ENCODE measurements at places on chromosomes 6 and 20.

GRCh38 chr20:58086763-58087561 is 141.5 kb downstream of the ANKRD60 start:
- peak; percentile 61 for DNase-seq

GRCh38 chr6:104995989-104996617 is 39.2 kb downstream of the LIN28B start:
- DNase-seq = peak; percentile 18

DNA sequence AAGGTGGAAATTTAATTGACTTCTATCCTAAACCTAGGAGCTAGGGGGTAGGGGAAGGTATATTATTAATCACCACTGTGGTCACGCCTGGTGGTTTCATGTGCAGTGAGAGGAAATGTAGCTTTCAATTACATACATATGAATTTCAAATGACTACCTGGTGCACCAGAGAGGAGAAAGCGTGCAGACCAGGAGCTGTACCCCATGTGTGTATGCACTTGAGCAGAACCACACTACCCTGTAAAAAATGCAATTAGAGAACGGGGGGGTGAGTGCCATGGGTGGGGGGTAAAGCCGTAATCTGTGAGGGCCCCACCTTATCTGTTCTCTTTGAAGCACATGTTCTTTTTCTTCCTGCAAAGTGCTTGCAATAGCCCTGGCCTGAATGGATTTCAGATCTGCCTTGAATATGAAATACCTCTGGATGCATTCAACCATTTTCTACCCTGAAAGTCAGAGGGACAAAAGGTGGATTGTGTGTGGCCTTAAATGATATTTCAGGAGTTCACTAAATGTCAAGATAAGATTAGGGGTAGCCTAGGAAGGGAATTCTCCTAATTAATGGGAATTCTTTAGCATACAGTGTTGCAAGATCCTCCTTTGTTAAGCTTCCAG is 30.9 kb upstream of the EDN3 start:
- no peak for DNase-seq

GRCh38 chr6:14211562-14211942 is 94.0 kb downstream of the CD83 start:
- DNase-seq = peak; percentile 34

DNA sequence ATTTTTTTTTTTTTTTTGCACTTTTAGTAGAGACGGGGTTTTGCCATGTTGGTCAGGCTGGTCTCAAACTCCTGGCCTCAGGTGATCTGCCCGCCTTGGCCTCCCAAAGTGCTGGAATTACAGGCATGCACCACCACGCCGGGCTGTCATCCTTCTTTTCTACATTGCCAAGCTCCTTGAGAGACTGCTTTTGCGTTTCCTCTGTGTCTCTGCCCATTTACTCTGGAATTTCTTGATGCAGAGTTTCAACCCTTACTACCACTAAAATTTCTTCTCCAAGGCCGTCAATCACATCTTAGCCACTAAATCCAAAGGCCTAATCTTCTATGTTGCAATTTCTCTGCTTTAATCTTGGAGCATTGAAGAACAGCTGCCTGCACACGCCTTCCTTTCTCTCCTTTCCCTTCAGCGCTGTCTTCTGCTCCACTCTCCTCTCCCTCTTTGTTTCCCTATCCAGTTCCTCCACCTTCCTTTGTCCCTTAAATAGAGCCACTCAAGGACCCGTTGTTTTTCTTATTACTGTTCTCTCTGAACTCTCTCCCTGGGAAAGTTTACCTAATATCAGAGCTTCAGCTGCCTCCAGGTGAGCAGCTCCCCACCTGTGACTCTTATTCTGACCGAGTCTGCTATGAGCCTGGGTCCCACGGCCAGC is 98.8 kb downstream of the SLC35B3 start:
- DNase-seq = no peak

- DNase-seq = peak; percentile 85
These were observed 48.1 kb upstream of the SMLR1 start for GRCh38 chr6:130778946-130779657.

- DNase-seq = no peak
These were observed 29.9 kb upstream of the FERMT1 start for GRCh38 chr20:6152777-6153176.

DNA sequence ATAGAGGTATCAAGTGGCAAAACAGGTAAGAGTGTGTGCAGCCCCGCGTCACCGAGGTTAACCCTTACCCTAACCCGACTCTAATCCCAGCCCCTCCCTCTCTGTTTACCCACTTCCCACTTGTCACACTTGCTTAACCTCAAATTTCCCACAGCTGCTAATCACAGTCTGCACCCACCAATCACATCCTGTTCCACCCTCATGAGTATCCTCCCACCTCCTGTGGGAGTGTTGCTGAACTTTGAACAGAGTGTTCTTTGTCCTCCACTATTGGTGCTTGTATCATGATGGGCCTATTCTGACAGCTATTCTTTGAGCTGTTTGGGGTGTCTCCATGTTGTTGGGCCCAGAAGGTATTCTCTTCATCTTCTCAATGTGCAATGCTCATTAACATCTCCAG is 487.8 kb downstream of the PTPRT start:
- DNase-seq = no peak

GRCh38 chr6:167791780-167792478 is 34.8 kb upstream of the AFDN start:
- DNase-seq = no peak

DNA sequence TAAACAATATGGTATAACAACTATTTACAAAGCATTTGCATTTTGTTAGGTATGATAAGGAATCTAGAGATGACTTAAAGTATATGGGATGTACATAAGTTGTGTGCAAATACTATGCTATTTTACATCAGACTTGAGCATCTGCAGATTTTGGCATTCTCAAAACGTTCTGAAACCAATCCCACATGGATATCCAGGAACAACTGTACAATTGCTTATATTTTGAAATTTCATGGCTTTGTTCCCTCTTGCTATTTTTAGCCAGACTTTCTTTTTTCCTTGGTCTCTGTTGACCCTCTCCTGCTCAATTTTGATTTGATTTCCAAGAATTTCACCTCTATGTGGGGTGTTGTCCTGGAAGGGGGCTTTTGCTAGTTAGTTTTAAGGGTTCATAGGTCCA is 32.9 kb upstream of the UST start:
- no peak for DNase-seq

DNA sequence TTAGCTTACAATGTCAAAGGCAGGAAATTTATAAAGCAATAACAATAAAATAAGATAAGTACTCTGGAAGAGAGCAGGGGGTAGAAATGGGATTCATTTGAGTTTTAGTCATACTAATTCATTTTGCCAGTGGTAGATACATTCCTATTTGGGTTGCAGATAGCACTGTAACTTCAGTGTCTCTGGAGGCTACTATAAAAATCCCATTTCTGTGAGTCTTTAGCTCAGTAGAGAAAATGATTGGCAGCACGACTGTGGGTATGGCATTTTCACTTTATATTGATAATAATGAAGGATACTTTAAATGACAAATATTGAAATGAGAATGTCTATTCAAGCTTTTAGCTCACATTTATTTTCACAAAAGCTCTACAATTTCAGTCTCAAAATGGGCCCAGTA is 93.6 kb downstream of the FHL5 start:
- DNase-seq = no peak

GRCh38 chr20:22411627-22412450 is 172.5 kb downstream of the FOXA2 start:
- DNase-seq = no peak

DNA sequence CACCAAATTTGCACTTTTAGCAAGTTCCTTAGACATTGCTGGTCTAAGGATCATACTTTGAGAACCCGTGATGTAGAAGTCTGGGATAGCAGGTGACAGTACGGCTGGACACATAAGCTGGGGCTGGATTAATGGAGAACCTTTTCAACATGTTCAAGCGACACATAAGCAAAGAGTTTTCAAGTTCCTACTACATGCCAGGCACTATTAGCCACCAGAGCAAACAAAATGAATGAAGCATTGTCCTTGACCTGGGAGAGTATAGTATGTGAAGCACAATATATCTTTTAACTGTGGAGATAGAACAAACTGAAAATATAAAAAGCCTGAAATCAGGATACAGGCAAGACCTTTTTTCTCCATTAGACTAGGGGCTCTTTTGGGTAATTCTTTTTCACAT is 102.9 kb downstream of the ADGRG6 start:
- DNase-seq = no peak

GRCh38 chr6:167567142-167568033 is 242.5 kb downstream of the TTLL2 start:
- DNase-seq = no peak

- no peak for DNase-seq
These were observed 131.9 kb upstream of the SGK1 start for GRCh38 chr6:134449781-134450180.

GRCh38 chr6:32167761-32168262 is 3.4 kb downstream of the EGFL8 start:
- no peak for DNase-seq

DNA sequence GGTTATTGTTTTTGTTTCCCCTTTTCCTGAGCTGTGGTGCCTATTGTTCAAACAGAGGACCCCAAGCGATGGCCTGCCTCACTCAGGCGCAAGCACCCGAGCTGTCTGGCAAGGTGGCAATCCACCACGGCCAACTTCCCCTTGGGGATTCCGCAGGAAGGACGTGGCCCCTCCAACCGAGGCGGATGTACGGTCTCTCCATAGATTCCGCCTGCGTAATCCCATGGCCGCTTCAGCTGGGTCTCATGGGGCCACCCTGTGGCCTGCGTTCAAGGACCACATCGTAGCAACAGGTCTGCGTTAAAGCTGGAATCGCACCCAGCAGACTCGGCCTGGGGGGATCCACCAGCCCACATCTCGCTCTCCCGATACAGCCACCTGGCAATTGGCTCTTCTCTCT is 79.9 kb downstream of the CEBPB start:
- no peak for DNase-seq

DNA sequence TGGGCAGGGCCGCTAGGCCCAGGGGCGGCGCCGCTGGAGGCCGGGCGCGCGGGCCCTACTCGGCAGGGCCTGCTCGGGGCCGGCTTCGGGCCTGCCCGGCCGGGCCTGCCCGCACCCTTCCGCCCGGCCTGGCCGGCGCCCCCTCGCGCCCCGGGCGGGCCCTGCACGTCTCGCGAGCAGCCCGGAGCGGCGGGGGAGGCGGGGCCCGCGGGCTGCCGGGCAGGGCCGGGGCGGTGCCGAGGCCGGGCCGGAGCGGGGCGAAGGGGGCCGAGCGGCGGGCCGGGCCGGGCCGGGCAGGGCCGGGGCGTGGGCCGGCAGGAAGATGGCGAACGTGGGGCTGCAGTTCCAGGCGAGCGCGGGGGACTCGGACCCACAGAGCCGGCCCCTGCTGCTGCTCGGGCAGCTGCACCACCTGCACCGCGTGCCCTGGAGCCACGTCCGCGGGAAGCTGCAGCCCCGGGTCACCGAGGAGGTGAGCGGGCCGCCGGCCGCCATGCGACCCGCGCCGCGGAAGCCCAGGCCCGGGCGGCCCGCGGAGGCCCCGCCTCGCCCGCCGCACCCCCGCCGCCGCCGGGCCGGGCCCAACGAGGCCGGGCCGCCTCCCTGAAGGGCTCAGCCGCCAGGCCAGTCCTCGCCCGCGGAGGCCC is at the start of gene NPEPL1:
Gene NPEPL1 (plus strand): TSS at position 222 of the 647 bp plus-strand sequence. CDS start 101 bp downstream, at position 323.
- DNase-seq = peak; percentile 81

GRCh38 chr6:40312213-40313015 is 274.8 kb downstream of the LRFN2 start:
- DNase-seq = peak; percentile 52

DNA sequence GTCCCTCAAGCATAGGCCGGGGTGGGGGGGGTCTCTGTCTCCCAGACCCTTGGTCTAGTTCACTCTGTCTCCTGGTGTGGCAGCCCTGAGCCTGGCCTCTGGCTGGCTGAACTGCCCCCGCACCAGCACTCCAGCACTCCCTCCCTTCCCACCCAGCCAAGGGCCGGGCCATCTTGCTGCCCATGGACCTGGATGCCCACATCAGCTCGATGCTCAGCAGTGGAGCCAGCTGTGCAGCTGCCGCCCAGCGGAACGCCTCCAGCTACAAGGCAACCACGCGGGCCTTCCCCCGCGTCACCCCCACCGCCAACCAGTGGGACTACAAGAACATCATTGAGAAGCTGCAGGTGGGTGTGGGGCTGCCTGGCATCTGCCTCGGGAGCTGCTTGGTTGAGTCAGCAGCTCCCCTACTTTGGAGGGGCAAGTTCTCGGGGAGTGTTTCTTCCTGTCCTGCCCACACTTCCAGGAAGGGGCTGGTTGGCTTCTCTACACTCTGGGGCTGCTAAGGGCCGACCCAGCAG is 28.4 kb downstream of the UQCC2 start:
- DNase-seq = no peak

DNA sequence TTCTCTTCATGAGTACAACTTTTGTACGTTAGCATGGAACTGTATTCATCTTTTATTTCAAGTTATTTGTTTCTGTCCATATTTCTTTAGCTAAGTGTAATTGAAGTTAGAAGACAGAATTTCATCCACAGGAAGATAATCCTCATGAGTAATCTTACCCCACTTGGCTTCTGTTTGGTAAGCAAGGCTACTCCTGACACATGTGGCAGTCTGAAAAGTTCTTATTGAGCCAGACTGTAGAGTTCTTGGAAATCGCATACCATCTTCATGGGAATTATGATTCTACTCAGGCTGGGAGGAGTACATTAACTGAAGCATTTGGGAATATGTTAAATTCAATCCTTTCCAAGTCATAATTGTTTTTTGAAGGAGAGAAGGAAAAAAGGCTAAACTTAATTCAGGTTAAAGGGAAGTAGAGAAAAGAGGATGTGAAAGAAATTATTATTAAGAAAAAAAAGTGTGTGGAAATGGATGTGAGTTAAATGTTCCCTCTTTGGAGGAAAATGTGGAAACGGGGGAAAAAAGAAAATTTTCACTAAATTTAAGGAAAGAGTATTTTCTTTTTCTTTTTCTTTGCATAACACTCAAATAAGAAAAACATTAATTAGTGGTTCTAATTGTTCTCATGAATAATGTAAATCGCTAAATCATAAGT is 41.5 kb upstream of the TENT5A start:
- DNase-seq = peak; percentile 25

GRCh38 chr6:111086685-111087084 is 618 bp upstream of the SLC16A10 start:
- no peak for DNase-seq

DNA sequence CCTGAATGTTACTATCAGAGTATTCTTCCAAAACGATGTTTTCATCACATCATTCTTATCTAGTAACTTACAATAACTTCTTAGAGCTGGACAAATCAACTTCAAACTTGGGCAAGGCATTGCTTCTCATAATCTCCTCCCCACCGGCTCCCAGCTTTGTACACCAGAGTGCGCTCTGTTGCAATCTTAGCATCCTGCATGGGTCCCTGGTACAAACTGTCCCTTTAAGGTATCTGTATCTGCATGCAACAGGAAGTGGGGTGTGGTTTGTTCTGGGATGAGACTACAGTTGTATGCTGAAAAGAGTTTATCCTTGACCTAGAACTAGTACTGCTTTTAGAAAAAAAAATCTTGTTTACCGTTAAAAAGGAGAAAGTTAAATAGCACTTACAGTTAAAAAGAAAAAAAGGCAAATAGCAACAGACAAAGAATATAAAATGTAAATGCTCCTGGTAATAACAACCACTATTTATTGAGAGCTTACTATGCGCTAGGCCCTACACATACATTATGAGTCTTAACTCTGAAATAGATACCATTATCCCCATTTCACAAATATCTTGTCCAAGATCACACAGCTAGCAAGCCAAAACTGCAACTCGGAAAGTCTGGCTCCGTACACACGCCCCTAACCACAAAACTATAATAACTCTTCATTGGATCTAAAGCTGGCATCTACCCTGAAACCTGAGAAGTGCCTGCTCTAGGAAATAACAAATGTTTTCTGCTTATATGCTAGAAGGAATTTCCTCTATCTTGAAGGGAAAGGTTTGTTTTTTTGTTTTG is 9.8 kb upstream of the HECA start:
- peak; percentile 69 for DNase-seq

- no peak for DNase-seq
These were observed 34.4 kb downstream of the HUS1B start for GRCh38 chr6:622462-622861.

GRCh38 chr6:149459761-149460160 is 25.1 kb downstream of the ZC3H12D start:
- peak; percentile 63 for DNase-seq

Data from fibroblast of skin of back (primary cell).